ENCODE measurements at places on chromosomes 3 and 15.

GRCh38 chr3:113293348-113293747 is 82.0 kb downstream of the BOC start:
- DNase-seq, result no peak

DNA sequence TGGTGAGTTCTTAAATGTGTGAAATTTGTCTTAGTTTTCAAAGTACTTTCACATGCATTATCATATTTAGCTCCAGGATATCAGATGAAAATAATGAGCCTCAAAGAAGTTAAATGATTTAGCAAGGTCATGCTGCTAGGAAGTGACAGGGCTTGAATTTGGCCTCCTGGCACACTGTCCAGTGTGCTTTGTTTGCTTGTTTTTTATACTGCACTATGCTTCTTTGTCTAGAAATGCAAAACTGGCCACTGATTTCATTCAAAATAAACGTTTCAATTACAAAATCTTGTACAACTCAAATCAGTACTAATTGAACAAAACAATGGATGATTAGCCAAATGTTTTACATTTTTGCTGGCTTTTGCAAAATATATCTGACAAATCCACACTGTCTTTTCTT is 583.3 kb upstream of the CBLB start:
- no peak for DNase-seq

GRCh38 chr15:31160740-31161495 is 59.4 kb upstream of the TRPM1 start:
- no peak for DNase-seq

GRCh38 chr3:173709026-173709425 is 311.5 kb downstream of the NLGN1 start:
- DNase-seq, result no peak

- no peak for DNase-seq
Observed at GRCh38 chr3:85533586-85533985, 574.8 kb downstream of the CADM2 start.

DNA sequence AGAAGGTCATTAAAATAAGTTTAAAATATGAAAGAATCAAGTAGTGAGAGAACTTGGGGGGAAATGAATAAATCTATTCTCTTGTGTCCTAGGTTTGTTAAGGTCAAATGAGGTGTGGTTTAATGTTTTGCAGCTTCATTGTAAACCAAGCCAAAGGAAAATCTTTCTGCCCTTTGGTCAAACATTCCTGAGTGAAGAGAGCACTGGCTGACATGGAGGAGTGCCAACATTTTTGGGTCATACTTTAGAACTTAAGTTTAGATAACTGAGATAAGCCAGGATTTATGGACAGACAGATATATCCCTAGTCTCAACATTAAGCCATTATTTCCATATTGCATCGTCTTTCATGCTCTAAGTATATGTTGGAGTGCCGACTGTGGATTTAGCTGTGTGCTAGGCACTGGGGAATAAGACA is 66.4 kb downstream of the PTPRG start:
- no peak for DNase-seq

- no peak for DNase-seq
Observed at GRCh38 chr15:80484333-80484864, 80.2 kb downstream of the ARNT2 start.

DNA sequence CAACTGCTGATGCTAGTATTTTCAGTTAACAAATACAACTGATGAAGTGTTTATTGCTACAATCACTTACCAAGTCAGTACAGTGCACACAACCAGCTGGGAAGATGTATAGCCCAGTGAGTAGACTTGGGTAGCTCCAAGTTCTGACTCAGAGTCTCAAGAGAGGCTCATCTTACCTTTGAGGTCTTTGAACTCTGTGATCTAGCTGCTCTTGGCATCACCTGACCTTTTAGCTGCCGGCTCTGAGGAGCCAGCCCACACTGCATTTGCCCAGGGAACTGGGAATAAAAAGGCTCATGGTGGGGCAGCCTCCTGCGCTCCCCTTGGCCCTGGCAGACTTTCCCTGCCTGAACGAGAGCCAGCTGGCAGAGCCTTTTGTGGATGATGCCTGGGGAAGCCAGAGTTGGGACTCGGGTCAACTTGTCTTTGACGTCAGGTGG is 82.6 kb downstream of the CEMIP start:
- no peak for DNase-seq

GRCh38 chr3:30193625-30194044 is 412.8 kb upstream of the TGFBR2 start:
- no peak for DNase-seq

DNA sequence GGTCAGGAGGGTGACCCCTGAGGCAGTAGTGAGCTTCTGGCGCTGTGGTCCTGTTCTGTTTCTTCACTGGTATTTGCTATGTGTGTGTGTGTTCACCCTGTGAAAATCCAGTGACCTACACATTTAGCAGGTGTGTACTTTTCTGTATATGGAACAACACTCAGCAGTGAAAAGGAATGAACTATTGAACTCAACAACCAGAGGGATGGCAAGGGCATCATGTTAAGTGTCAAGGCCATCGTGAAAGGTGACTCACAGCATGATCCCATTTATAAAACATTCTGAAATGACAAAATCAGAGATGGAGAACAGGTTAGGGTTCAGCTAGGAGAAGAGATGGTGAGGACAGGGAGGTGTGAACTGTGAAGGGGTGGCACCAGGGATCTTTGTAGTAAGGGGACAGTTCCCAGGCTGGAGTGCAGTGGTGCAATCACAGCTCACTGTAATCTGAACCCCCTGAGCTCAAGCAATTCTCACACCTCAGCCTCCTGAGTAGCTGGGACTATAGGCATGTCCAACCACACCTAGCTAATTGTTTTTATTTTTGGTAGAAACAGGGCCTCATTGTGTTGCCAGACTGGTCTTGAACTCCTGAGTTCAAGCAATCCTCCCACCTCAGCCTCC is 10.0 kb upstream of the RAB43 start:
- no peak for DNase-seq

DNA sequence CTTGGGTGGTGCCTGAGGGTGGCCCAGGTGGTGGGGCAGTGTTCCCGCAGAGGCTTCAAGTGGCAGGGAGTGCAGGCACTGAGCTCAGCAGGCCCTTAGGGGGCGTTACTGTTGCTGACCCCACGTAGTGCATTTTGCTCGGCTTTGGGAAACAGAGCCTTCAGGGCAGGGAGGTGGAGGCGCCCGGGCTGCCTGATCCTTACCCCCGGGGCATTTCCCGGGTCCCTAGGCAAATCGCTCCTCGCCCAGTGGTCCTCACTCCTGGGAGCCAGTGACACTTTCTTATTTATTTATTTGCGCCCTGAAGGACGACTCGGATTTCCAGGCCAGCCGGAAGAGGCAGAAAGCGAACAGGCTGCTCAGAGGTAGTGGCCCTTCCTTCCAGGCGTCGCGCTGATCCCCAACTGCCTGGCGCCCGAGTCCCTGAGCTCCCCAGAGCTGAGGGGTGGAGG is 10.1 kb upstream of the FOXB1 start:
- no peak for DNase-seq

GRCh38 chr3:13235897-13236296 is 162.7 kb upstream of the IQSEC1 start:
- DNase-seq, result no peak

- no peak for DNase-seq
Observed at GRCh38 chr3:31960793-31961431, 20.1 kb downstream of the OSBPL10 start.

- DNase-seq, result no peak
Observed at GRCh38 chr3:23017801-23018200, 185.3 kb upstream of the UBE2E2 start.

- no peak for DNase-seq
Observed at GRCh38 chr3:64445109-64445943, 220.1 kb upstream of the PRICKLE2 start.

DNA sequence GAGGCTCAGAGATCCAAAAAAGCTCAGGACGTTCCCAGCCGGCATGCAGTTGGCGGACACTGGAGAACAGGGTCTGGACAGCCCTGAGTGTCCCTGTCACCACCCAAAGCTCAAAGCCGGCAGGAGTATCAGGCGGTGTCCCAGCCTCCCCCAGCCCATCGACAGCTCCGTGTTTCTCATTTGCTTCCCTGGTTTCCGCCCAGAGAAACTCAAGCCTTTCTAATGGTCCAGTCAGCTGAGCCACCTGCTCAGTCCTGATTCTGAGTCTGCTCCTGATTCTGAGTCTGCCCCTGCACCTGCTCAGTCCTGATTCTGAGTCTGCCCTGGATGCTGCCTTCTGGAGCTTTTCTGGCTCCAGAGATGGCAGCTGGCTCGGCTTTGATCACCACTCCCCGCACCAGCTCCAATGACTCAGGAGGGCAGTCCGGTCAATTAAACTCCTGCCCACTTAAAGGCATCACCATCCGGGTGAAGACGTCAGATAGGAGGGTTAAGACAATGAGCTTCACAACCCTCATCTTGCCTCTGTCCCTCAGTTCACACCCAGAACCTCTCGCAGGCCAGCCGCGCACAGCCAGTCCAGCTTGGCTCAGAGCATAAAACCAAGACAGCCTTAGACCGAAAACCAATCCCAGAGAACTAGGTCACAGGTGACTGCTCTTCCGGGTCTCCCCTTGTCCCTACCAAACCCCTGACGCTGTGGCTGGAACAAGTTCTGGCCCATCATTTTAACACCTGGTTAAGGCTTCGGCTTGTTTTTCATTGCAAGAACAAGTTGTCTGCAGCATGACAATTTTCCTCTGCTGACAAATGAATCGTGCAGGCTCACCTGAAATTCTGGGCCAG is 6.8 kb downstream of the PCSK6 start:
- no peak for DNase-seq

DNA sequence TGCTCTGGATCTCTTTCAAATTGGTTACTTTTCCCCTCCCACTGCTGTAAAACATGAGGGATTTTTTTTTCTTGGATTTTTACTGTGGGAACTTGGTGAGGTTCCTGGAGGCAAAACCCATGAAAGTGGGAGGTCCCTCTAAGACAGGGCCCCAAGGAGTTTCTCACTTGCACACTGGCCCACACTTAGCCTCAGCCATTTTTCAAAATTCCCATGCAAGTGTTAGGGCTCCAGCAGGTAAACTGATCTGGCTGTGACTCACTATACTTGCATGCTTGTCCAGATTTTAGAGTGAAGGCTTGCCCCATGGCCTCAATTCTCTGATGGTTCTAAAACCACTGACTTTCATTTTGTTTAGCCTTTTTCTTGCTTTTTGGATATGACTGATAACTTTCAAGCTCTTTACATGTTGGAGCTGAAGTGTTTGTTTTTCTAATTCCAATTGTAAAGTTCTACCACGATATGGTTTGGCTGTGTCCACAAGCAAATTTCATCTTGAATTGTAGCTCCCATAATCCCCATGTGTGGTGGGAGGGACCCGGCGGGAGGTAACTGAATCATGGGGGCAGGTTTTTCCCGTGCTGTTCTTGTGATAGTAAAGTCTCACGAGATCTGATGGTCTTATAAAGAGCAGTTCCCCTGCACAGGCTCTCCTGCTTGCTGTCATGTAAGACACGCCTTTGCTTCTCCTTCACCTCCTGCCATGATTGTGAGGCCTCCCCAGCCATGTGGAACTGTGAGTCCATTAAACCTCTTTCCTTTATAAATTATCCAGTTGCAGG is 37.7 kb downstream of the MCCC1 start:
- DNase-seq, result no peak

- no peak for DNase-seq
Observed at GRCh38 chr3:122977746-122978466, 49.7 kb downstream of the SEMA5B start.

- no peak for DNase-seq
Observed at GRCh38 chr3:175212896-175213295, 353.8 kb downstream of the NAALADL2 start.

- no peak for DNase-seq
Observed at GRCh38 chr3:5321666-5322340, 134.3 kb downstream of the EDEM1 start.

DNA sequence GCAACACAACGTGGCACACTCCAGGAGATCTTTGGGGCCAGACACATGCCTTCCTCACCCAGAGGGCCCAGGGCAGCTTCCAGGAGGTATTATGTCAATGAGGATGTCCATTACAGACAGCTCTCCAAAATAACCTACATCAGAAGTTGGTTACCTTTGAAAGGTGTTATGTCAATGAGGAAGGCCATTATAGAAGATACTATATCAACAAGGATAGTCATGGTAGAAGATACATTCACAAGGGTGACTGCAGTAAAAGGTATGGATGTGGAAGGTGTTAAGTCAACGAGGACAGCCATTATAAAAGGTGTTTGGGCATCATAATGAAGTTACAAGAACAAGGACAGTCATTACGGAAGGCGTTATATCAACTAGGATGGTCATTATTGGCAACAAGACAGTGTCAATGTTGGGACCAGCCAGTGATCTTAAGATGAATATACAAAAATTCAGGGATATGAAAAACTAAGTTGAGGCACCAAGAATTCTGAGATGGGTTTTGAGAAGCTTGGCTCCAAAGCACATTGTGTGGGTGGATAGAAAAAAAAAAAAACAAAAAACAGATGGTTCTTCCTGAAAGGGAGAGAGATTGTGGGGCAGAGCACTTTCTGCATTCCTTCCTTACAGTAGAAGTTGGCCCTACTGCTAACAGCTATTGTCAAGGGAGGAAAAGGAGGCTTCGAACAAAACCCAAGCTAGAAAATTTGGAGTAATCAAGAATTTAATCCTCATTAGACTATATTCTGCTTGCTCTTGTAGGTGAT is 11.2 kb downstream of the CDCP1 start:
- DNase-seq, result no peak

GRCh38 chr15:51186891-51187290 is 92.2 kb upstream of the TNFAIP8L3 start:
- DNase-seq, result no peak

DNA sequence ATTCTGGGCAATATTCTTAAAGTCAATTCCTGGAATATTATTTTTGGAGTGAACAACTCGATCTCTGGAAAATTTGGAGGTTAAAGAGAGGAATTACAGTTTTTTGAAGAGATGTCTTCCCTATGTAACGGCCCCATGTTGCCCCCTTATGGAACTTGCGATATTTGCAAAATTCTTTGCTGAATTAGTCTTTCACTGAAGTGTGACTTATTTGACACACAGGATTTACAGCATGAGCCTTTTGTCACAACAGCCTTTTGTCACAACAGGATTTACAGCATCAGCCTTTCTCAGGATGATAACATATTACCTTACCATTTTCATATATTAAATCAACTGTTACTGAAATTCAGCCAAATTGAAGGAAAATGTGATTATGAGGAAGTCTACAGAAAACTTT is 37.8 kb upstream of the SPTSSB start:
- DNase-seq, result peak; percentile 41
